Cardiac septum (tissue), 1 donor: ENCODE measurements at places on chromosomes 5 and 9. TPM values are rescaled to one million over a fixed set of nuclear protein-coding genes. Genes with fewer than 3 reads are reported as not detected.

Gene PPP3R2
- not detected for total RNA-seq

Gene CMBL
- 31.2 TPM for total RNA-seq

Gene PCDHGA1
- total RNA-seq: 4.6 TPM

Gene IFNA2
- total RNA-seq: not detected

Gene ENTPD2
- 0.92 TPM for total RNA-seq

Gene PCDHGC3
- total RNA-seq: 16.9 TPM

DNA sequence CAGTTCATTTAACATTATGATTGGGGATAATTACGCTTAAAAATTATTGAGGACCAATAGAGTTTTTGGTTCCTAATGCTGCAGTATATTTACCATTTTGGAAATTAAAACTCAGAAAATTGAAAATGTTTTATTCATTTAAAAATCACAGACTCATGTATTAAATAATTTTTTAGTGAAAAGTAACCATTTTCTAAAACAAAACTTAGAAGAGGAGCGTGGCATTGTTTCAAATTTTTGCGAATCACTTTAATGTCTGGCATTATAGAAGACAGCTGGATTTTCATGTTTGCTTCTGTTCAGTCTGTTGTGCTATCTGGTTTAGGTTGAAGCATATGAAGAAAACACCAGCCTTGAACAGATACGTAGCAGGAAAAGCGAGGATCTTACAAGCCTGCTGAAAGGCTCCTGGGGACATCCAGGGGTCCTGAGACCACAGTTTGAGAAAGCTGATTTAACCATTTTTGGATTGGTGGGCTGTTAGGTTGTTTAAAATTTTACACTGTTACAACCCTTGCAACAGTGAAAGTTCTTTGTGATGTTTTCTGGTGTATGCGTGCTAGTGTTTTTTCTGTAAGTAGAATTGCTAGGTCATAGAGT is 1.6 kb downstream of the ZFYVE16 start:
- DNase-seq: no peak

DNA sequence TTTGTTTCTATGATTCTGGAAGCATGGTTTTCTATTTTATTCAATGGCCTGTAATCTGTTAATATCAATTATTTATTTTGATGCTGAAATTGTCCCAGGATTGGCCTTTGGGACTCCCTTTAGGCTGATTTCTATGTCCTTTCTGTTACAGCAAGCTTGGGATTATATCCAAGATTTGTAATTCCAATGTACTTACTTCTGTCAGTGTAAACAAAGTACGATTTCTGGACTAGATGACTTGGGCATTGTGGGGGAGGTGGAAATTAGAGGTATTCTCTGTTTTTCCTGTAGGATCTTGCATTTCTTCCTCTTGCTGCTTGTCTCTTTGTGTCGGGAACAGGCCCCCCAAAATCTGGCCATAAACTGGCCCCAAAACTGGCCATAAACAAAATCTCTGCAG is 3.7 kb downstream of the PCDHGA12 start:
- no peak for DNase-seq

DNA sequence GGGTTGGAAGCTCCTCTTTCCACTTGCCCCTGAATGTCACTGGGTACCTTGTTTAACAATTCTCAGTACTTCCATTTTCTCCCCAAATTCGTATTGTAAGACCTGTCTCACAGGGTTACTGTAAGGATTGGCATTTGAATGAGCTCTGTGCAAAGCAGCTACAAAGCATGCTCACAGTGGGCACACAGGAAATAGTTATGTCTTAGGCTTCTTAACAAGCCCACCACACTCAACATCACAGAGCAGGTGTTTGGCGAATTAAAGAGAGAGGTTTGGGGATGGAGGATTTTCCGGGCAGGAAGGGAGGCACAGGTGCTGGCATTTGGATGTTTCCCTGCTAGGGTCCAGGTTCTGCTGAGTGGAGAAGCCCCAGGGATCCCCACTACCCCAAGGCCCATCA is 17.0 kb upstream of the LHFPL2 start:
- DNase-seq: no peak

DNA sequence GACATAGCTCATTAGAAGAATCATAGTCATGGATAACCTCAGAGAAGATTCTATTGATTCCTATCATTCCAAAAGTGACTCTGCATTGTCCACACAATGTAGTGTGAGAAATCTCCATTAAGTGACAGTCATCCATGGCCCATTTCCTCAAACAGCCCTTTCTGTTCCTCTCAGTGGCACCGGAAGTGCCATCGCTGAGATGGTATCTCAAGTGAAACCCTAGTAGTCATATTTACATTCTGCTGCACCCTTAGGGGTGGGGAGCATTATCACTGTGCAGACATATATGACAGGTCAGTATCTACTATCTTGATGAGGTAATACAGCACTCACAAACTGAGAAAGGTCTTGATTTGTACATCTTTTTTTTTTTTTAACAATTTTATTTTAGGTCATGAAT is 55.4 kb upstream of the MIER3 start:
- no peak for DNase-seq

DNA sequence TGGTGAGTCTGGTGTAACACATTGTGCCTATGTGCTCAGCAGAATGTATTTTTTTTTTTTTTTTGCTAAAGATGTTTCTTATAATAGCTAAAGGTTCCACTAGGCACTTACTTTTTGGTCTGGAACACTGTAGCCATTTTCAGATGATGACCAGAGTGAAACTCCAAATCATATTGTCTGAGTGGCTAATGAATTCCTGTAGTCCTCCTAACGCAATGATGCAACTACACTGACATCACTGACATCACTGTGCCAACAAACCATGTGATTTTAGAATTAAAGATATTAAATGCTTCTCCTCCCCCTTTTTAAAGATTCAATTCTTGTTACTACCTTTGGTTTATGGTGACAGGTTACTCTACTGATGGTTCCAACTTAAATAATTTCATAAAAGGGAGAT is 28.8 kb downstream of the JAKMIP2 start:
- DNase-seq: no peak

DNA sequence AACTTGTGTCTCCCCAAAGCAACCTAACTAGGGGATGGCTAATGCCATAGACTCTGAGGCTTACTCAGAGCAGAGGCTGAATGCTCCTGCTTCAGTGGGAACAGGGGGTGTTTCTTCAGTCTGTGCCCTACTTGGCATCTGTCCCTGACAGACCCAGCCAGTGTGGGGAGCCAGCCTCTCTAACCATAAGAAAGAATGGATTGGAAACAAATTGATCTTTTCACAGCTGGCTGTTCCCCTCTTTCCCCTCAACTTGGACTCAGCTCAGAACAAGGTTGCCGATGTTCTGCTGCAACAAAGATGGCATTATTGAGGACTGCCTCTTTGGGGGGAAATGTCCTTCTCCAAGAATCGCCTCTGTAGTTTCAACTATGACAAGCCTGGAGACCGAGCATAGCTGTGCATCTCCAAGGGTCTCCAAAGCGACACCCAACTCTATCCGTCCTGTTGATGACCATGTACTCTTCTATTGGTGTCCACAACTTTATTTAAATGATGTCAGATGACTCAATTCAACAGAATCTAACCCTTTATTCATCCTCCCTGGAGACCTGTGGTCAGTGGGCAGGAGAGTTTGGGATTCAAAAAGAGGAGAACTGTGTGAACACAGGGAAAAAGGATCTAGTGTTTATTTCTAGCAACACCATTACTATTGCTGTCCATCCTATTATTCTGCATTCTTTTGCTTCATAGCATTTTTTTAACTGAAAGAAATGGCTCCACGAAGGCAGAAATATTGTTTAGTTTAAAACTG is 24.7 kb upstream of the TNC start:
- no peak for DNase-seq

- DNase-seq: peak; percentile 77
Measured at GRCh38 chr9:134502809-134503211, 138.8 kb upstream of the COL5A1 start.

DNA sequence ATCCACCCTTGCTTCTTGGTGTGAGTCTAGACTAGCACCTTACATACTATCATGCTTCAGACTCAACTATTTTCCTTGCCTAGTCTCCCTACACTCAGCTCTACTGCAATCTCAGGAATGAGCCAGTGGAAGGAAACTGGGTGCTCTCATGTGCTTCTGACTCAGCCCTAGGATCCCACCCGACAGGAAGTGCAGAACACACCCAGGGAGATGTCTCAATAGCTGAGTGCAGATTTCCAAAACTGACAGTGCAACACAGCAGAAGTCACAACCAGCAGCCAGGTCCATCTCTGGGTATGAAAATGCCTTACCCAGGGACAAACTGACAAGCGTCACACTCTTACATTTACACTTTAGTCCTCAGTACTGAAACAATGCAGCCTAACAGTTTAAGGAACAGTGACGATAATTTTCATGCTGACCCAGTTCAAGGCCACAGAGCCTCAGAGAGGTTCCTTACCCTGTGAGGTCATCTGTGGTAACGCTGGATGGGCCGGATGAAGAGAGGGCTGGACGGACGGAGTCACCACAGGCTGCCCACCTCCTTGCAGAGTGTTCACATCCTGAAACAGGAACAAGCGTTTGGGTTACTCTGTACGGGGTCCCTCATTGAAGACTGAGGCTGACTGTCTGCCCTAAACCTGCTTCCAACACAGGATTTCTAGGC is 33.0 kb downstream of the FKBP15 start:
- DNase-seq: no peak

DNA sequence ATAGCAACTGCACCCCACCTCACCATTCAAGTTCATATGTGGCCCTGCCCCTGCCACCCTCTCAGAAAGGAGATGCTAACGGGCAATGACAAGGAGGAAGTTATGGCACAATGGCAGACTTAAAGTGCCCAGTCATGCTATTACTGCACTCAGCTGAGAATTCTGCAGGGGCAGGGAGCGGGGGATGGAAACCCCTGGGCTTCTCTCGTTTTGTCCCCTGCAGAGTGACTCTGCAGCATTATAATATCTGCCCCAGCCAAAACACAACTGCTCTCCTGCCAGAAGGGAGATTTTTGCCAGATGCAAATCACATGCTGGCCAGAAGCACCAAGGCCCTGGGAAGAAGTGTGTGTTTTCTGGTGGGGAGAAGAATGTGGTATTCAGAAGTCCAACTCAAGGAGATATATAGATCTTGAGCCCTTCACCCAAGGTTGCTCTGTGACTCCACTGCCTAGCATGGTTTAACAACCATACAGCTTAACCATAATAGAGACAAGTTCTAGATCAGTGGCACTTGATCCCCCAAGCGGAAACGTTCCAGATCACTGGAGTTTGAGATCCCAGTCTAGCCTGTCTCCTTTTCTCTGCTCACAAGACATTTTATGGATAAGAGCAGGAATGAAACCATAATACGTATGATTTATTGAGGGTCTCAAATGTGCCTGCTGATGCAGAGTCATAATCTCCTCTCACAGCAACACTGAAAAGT is 207.0 kb upstream of the MAP3K1 start:
- peak; percentile 82 for DNase-seq

DNA sequence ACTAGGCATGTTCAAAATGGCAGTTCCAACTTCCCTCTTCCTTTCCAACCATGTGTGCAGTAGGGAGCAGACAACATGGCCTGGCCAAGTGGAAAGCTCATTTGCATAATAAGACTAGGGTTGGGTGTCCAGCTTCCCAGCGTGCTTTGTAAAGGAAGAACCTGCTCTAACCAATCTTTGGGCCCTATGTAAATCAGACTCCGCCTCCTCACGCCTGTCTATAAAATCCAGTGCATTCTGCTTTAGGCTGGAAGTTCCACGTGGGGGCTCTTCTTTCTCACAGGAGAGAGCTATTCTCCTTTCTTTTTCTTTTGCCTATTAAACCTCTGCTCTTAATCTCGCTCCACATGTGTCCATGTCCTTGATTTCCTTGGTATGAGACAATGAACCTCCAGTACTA is 83.4 kb downstream of the GCNT1 start:
- no peak for DNase-seq

- no peak for DNase-seq
Measured at GRCh38 chr5:131515348-131515747, 119.7 kb downstream of the RAPGEF6 start.

GRCh38 chr9:108850293-108850897 is 5.4 kb downstream of the ACTL7B start:
- DNase-seq: no peak

- no peak for DNase-seq
Measured at GRCh38 chr5:40879163-40879942, 29.9 kb upstream of the C7 start.

- DNase-seq: peak; percentile 98
Measured at GRCh38 chr9:33024966-33025571, at the start of gene DNAJA1. TSS of gene DNAJA1 (plus strand) at chr9:33025273. CDS start at chr9:33026485, 1,212 bp downstream.

DNA sequence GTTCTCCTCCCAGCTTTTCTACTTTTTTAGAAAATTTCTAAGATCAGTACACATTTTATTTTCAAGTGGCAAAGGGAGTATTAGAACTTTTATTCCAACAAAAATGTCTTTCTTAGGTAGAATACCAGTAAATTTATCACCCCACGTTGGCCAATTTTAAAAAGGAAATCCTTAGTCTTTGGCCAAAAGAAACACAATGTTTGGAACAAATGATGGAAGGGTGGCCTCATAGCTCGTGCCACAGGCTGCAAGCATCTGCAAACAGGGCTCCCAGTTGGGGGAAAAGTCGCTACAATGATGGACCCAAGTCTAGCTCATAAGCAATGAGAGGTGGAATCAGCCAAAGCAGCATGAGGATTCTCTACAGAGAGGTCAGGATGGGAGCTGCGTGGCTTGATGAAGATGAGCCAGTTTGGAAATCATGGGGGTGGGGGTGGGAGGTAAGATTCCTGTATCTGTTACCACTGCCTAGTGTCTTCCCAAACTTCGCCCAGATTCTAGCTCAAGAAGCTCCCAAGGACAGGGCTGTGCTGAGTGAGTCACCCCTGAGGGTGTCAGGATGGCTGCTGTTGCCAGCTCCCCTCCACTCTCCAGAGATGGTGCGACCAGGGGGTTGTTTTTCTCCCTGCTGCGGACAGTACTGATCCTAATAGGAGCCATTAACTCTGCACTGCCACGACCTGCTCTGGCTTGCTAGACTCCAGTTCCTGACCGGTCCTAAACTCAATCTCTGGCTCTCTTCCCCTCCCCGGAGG is 75.6 kb downstream of the DCP2 start:
- DNase-seq: no peak

DNA sequence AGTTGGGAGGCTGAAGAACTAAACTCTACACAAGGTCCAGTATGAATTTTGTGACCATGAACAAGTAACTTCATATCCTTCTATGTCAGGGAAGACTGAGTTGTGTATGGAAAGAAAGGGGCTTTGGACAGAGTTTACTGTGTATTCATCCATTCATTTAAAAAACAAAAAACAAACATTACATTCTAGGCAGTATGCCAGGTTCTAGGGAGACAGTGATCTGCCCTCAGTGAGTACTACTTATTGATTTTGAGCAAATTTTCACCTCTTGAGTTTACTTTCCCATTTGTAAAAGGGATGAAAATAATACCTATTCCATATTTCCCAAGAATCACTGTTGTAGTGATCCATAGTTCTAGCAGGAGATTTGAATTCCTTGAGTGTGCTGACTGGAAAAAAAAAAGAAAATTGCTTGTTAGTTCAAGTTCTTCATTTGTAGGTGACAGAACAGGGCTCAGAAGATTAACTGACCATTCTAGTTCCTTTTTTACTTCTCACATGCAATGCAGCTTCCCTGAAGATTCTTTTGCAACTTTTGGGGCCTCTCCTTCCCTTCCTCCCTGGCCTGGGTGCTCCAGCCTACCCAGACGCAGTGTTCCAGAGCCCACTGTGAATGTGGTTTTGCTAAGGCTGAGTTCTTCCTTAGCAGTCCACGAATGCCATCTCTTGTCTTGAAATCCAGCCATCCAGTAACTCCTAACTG is 2.6 kb upstream of the GAPVD1 start:
- no peak for DNase-seq
